NCI-H2171 (cell line): ENCODE measurements at places on chromosomes 2 and 18.

GRCh38 chr18:25050605-25051004 is 301.4 kb downstream of the ZNF521 start:
- no peak for DNase-seq

GRCh38 chr2:217254111-217254510 is 394.2 kb upstream of the TNP1 start:
- DNase-seq = peak; percentile 66

- no peak for DNase-seq
These were observed 175.0 kb downstream of the PRKCE start for GRCh38 chr2:45826460-45826859.

- no peak for DNase-seq
These were observed 115.2 kb downstream of the TTC32 start for GRCh38 chr2:19786408-19787058.

DNA sequence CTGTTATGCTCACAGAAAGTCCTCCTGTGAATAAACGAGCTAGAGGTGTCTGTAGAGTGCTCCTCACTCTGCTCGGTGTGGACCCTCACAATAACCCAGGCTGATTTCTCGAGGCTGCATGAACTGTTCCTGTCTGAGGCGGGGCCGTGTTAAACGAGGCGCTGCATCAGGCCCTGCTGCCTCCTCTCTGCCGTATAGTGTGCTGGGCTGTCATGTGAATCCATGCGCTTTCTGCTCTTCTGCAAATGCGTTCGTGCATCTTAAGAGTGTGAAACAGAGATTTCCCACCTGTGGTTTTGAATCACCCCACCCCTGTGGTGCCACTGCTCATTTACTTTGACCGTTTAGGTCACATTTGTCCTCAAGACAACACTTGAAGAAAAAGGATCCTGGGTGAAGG is 26.2 kb downstream of the TRAF3IP1 start:
- no peak for DNase-seq

DNA sequence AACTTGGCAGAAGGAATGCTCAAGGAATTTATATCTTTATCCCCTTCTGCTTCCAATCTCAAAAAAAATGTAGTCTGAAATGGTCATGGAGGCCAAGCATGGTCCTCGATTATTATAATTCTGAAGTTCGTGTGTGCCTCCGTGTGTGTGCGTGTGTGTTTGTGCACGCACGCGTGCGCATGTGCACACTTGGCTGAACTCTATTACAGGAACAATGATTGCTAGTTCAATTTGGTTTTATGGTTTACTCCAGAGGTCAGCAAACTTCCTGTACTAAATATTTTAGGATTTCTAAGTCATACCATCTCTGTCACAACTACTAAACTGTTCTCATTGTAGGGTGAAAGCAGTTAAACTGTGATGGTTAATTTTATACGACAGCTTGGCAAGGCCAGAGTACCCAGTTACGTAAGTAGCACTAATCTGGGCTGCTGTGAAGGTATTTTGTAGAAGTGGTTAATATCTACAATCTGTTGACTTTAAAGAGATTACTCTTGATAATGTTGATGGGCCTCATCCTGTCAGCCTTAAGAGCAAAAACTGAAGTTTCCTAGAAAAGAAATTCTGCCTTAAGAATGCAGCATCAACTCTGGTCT is 5.8 kb upstream of the MARCHF7 start:
- no peak for DNase-seq

DNA sequence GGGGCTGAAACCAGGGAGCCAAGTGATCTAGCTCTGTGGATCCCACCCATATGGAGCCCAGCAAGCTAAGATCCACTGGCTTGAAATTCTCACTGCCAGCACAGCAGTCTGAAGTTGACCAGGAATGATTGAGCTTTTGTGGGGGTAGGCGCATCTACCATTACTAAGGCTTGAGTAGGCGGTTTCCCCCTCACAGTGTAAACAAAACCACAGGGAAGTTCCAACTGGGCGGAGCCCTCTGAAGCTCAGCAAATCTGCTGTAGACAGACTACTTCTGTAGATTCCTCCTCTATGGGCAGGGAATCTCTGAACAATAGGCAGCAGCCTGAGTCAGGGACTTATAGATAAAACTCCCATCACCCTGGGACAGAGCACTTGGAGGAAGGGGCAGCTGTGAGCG is 96.7 kb downstream of the CCDC148 start:
- DNase-seq = no peak

GRCh38 chr18:74060579-74060978 is 87.1 kb downstream of the FBXO15 start:
- no peak for DNase-seq

GRCh38 chr2:237670641-237671040 is 43.3 kb downstream of the LRRFIP1 start:
- DNase-seq = no peak
